Chondrocyte (in vitro differentiated cells): ENCODE measurements at places on chromosomes 12 and 14. TPM values are rescaled to one million over a fixed set of nuclear protein-coding genes. Genes with fewer than 3 reads are reported as not detected.

DNA sequence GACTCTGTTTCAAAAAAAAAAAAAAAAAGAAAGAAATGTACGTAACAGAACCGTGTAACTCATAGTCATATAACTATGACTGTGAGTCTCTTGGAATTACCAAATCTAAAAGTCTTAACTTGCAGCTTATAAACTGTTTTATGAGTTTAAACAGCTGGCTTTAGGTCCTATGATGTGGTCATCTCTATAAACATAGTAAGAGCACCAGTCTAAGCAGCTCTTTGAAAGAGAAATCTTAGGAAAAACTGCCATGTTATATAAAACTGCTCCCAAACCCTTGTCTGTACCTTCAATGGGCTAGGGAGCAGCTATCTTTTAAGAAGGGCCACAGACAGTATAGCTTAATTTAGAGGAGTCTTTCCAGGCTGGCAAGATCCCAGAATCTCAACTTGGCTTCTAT is 115.5 kb upstream of the AEBP2 start:
- peaks cover 4% of the 10 kb centered on the region for H3K36me3 ChIP-seq
- no peak overlapping the region for H3K4me3 ChIP-seq
- DNase-seq, result no peak

Gene RNASE7
- not detected in 3 replicates for total RNA-seq

Gene ERBB3
- 0.52 to 1.7 TPM (median 1.4 TPM) in 3 replicates for total RNA-seq

Gene TSPAN8
- 0.22 TPM in 1 of 3 replicates, not detected in the others for total RNA-seq

DNA sequence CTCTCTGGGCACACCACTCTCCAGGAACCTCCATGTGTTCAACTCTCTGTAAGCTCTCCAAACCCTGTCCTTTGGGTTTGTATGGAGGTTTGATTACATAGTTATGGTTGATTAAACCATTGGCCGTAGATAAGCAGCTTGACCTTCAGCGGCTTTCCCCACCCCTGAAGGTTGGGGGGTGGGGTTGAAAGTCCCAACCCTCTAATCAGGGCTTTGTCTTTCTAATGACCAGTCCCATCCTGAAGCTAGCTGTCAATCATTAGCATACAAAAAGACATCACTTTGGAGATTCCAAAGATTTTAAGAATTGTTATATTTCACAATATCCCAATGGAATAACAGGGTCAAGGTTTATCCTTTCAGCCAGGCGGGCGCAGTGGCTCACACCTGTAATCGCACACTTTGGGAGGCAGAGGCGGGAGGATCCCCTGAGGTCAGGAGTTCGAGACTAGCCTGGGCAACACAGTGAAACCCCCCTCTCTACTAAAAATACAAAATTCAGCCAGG is 8.4 kb downstream of the FAM186A start:
- H3K27me3 ChIP-seq, result no peaks in the 10 kb centered on the region
- H3K4me1 ChIP-seq, result peaks cover 25% of the 10 kb centered on the region
- no peak for DNase-seq
- H3K4me3 ChIP-seq, result no peak overlapping the region
- no peak overlapping the region for H3K27ac ChIP-seq

Gene RD3L
- not detected in 3 replicates for total RNA-seq

- H3K27me3 ChIP-seq, result peaks cover 44% of the 10 kb centered on the region
- no peaks in the 10 kb centered on the region for H3K36me3 ChIP-seq
- no peak for DNase-seq
- no peaks in the 10 kb centered on the region for H3K4me1 ChIP-seq
- no peak overlapping the region for H3K27ac ChIP-seq
- no peak overlapping the region for H3K4me3 ChIP-seq
Observed at GRCh38 chr14:98937712-98938505, 334.1 kb downstream of the BCL11B start.

- no peak for DNase-seq
- peaks cover 1% of the 10 kb centered on the region for H3K36me3 ChIP-seq
- H3K27ac ChIP-seq, result no peak overlapping the region
- peaks cover 4% of the 10 kb centered on the region for H3K4me1 ChIP-seq
- no peaks in the 10 kb centered on the region for H3K27me3 ChIP-seq
Observed at GRCh38 chr12:11133816-11134215, 628 bp downstream of the TAS2R30 start.

Gene PRB2
- total RNA-seq, result not detected in 3 replicates

- no peaks in the 10 kb centered on the region for H3K36me3 ChIP-seq
- no peak overlapping the region for H3K4me3 ChIP-seq
- H3K4me1 ChIP-seq, result peaks cover 82% of the 10 kb centered on the region
- DNase-seq, result no peak
- peak overlapping the region; percentile 88 for H3K27ac ChIP-seq
- H3K27me3 ChIP-seq, result no peaks in the 10 kb centered on the region
Observed at GRCh38 chr12:116202433-116202832, 75.1 kb downstream of the MED13L start.

DNA sequence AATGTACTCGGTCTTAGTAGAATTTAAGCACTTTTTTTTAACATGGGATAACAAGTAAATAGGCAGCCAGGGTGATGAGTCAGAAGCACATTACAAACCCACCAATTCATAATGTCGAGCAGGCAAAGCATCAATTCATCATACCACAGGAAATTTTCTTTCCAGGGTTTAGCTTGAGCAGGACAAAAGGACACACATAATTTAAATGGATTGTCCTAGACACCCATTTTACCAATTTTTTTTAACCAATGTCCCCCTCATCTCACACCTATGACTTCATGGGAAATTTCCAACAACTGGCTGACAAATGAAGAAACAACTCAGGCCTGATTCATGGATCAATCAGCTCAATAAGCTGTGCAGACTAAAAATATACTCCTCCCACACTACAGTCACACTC is 58.8 kb upstream of the FOXG1 start:
- H3K27me3 ChIP-seq, result no peaks in the 10 kb centered on the region
- DNase-seq, result no peak
- H3K36me3 ChIP-seq, result no peaks in the 10 kb centered on the region
- no peak overlapping the region for H3K27ac ChIP-seq

Gene CD4
- total RNA-seq, result 0.70 to 1.2 TPM (median 0.72 TPM) in 3 replicates

DNA sequence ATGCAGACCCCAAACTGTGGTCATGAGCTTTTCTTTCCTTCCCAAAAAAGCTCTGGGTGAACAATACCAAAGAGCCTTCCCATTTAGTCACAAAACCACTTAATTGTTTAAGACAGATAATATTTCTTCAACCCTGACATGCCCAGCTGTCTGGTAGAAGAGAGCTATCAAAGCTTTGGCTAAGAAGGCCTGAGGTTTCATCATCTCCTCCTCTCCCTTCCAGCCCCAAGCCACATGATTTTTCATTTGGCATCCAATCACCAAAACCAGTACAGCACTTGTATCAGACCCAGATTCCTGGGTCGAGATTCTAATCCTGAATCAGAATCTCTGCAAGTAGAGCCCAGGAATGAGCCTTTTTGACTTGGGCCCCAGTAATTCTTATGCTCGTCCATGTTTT is 199.6 kb upstream of the TMEM260 start:
- no peak overlapping the region for H3K27ac ChIP-seq
- no peak overlapping the region for H3K4me3 ChIP-seq
- no peak for DNase-seq
- peaks cover 16% of the 10 kb centered on the region for H3K4me1 ChIP-seq
- H3K36me3 ChIP-seq, result peaks cover 4% of the 10 kb centered on the region

DNA sequence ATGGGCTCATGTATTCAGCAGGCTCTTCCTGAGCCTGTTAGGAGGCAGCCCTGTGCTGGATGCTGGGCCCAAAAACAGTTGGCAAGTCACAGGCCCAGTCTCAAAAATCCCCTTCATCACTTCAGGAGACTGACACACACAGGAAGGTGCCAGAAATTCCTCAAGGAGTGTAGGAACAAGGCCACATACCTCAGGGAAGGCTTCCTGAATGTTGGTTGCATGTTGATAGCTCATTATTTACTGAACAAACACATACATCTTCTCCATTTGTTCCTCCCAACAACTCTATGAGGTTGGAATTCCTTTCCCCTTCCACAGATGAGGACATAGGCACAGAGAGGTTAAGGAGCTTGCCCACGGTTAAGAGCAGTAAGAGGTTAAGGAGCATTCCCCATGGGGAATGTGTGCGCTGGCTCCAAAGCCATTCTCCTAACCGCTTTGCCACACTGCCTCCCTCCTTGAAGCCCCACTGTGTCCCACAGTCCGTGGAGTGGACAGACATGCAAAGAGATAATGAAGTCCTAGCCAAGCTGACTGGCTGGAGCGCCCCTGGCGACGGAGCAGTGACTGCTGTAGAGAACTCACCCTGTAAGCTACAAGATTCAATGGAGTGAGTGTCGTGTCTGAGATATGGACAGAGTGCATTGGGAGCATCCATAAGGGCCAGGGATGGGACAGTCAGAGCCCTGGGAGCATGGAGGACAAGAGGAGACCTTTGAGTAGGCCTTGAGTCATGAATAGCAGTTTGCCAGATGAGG is 3.3 kb downstream of the HHIPL1 start:
- H3K4me3 ChIP-seq, result no peak overlapping the region
- H3K4me1 ChIP-seq, result peaks cover 11% of the 10 kb centered on the region
- no peak overlapping the region for H3K27ac ChIP-seq
- H3K27me3 ChIP-seq, result no peaks in the 10 kb centered on the region
- no peaks in the 10 kb centered on the region for H3K36me3 ChIP-seq
